Hepatic stellate cell (primary cell): ENCODE measurements at places on chromosomes 1 and 21.

- DNase-seq, result peak; percentile 32
Observed at GRCh38 chr1:66503841-66504470, 30.0 kb upstream of the SGIP1 start.

DNA sequence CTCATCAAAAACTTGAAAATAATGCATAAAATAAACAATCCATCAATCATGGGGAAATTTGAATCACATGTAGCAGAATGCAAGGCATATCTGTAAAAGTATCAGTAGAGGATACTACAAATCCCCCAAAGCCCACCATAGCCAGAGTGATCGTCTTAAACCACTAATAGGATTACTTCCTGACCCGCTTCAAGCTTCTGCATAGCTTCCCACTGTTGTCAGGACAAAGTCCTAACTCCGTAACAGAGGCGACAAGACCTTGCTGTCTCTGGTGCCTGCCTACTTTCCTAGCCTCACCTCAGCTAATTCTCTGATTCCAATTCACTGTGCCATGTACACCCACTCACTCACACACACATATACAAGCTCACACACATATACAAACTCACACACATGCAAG is 161.2 kb upstream of the NFIA start:
- no peak for DNase-seq

- DNase-seq, result no peak
Observed at GRCh38 chr1:73044241-73045036, 762.1 kb upstream of the NEGR1 start.

DNA sequence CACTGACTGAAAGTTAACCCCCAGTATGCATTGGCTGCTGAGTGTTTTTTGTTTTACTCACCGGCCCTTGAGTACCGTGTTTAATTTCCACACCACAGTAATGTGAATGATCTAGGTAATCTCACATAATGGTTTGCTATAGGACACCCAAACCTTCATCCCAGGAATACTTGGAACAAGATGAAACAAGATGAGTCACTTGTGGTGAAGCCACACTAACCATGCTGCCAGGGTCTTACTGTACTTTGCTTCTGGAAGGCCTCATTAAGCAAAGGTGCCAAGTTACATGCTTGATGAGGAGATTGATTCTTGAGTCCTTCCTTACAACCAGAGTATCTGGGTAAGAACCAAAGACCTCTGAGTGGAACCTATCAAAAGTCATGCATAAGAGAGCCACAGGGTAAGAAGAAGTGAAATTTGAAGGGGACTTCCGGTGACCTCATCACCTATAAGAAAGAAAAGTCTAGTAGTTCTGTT is 163.3 kb downstream of the NRIP1 start:
- no peak for DNase-seq

DNA sequence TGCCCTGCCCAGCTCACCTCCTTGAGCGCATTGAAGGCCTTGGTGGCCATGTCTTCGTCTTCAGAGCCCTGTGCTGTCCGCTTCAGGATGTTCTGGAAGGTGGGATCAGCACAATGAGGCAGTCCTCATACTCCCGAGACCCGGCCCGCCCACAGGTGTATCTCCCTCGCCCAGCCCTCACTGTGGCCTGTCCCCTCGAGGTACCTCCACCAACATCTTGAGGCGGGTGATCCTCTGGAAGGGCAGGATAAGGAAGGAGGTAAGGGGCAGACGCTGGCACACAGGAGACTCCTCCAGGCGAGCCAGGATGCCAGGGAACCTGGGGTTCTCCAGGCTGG is 7.1 kb downstream of the ARHGEF19 start:
- no peak for DNase-seq

GRCh38 chr1:80036690-80037432 is 1030.3 kb upstream of the ADGRL4 start:
- no peak for DNase-seq

- peak; percentile 14 for DNase-seq
Observed at GRCh38 chr1:23865543-23865930, 2.6 kb downstream of the FUCA1 start.

DNA sequence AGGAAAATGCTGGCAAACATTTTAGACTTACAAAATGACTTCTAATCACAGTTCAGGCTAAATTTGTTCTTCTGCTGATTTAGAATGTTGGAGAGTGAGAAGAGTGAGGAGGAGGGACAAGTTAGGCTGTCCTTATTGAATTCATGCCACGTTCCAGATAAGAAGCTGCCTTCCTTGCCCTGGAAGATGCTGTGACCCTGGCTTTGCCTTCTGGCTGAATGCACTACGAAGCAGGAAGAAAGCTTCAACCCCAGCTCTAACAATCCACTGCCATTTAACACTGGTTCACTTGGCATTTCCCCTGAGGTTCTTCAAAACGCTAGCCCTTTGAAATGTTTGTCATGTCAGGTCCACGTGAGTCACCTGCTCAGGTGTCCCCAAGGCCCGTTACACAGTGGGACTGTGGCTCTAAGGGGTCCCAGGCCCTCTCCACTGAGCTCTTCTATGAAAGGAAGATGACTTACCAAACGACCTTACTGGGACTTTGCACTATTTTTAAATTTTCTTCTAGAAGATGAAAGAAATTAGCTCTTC is 30.0 kb upstream of the LRRC8C start:
- no peak for DNase-seq

- no peak for DNase-seq
Observed at GRCh38 chr1:193794239-193794638, 607.8 kb upstream of the B3GALT2 start.

GRCh38 chr21:36747041-36747814 is 48.3 kb downstream of the SIM2 start:
- no peak for DNase-seq

DNA sequence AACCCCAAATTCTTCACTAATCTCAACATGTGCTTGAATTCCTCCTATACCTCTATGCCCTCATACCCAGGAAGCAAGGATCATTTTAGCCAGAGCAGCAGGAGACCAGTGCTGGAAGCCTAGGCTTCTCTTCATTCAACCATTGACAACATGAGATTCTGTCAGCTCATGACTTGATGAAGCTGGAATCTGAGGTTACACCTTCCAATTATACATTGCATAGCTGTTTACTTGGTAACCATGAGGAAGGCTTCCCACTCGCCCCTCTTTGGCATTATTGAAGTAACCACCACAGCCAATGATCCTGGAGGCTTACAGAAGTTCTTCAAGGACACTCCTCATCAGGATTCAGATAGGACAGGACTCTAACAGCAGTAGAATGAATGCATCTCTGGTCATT is 160.3 kb downstream of the TPR start:
- DNase-seq, result no peak

DNA sequence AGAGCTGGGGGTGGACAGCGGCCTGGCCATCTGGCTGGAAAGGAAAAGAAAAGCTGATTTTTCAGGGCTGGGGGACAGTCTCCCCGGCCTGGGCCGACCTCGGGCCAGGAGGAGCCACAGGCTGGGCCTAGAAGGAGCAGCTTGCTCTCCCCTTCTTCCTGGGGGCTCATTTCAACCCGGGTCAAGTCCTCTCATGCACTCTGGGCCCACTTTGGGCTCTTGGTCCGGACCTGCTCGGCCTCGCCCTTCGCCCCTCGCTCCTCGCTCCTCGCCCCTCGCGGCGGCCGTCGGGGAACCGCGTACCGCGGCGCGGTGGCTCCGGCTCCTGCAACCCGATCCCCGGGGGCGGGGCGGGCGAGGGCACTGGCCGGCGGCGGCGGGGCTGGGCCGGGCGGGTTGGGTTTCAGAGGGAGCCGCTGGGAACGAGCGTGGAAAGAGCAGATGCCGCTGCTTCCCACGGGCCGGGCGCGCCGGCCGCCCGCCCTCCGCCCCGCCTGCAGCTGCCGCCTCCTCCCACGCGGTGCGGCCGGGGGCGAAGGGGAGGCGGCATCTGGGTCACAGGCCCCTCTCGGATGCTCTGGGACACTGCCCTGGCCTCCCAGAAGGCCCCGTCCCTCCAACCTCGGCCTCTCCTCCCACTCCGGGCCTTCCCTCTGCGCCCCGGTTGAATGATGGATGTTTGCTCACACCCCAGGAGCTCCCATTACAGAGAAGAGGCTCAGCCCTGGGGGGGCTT is 6.6 kb downstream of the HEYL start:
- peak; percentile 81 for DNase-seq

GRCh38 chr1:226958300-226958699 is 18.2 kb downstream of the COQ8A start:
- no peak for DNase-seq

GRCh38 chr1:28109639-28110038 is 21.2 kb upstream of the EYA3 start:
- DNase-seq, result no peak

DNA sequence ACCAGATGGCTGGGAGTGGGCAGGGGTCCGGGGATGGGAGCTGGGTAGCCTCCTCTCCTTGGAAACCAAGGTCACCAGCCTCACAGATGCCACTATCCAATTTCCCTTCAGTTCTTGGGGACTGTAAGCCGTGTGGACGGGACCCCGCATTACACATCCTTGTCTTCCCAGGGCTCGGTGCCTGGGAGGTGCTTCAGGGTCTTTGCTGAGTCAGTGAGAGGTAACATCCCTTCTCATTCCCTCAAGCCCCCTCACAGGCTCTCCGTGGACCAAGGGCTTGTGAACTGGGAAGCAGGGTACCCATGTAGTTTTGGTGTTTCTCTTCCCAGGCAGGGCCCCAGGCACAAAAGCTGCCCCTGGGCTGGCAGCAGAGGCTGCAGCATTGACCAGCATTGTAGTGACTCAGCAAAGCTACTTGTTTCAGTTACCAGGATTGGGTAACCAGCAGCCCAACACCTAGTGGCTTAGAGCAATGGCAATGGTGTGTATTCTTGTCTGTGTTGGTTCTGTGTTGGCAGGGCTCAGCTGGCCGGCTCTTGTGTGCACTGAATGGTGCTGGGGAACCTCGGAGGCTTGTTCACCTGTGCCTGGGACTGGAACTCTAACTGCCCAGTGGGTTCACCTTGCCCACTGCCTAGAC is 24.6 kb upstream of the PCBP3 start:
- no peak for DNase-seq

DNA sequence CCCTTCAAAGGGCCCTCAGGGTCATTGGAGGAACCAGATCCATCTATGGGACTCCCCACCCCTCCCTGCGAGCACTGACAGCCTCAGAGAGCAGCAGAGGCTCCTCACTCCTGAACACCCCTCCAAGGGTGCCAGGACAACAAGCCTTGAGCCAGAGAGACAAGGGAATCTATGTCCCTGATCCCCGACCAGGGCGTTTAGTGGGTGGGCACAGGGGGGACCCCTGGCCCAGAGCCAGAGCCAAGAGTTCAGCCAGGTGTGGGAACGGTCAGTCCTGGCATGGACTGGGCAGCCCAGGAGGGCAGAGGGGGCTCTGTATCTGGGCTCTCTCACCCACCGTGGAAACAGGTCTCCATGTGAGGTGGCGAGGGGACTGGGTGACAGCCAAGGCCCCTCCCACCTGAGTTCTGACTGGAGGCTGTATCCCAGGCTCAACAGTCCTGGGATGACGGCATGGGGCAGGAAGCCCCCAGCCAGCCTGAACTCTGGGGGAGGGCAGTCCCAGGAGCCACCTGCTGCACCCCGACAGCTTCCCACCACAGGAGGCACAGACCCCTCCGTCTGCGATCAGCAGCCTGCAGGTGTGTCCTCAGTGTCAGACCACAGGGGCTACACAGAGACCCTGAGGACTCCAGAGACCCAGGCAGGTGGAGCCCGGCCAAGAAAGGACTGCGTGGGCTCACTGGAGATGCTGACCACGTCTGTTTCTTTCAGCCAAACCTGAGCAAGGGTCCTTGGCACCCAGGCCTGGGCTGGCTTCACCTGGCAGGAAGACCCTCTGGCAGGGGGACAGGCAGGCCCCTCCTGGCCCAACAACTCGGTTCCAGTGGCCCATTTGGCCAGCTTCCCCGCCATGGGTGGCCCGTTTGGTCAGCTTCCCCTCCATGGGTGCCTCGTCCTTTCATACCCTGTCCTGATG is 11.2 kb upstream of the SRARP start:
- DNase-seq, result no peak
